ENCODE measurements at places on chromosomes 3 and 15.
A peak's percentile ranks its signal among the peaks of the same experiment; 100 is the strongest.

DNA sequence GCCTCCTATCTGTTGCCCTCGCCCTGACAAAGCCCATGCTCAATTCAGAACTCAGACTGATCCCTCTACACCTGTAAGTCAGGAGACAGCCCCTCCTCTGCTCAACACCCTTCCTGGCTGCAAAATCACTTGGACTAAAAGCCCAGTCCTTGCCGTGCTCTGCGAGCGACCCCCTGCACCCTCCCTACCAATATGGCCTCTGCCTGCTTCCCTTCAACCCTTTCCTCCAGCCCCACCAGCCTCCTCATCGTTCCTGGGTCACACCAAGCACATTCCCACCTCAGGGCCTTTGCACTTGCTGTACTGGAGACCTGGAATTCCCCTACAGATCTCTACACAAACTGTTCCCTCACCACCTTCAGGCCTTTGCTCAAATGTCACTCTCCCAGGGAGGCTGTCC, 5.2 kb upstream of the SSUH2 start:
- no peak for DNase-seq

DNA sequence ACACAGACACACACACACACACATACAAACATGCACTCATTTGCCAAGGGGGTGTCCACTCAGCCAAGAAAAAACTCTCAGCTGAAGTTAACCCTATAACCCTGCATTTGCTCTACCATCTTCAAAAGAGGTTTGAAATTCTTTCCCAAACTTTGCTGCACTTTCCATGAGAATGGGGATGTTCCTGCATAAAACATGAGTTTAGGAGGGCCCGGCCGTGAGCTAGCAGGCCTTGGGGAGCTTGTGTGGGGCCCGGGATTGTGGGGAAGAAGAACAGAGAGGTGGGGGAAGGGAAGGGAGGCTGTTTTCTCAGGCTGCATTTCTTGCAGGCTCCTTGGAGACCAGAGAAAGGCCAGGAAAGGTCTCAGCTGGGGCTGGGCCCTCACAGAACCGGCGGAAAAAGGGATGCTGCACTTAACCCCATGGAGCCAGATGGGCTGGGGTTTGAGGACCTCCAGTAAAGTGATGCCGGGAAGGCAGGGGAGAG, 40.8 kb downstream of the SEMA5B start:
- no peak for DNase-seq

GRCh38 chr3:109392293-109392692, 54.9 kb upstream of the DPPA4 start:
- DNase-seq = no peak

DNA sequence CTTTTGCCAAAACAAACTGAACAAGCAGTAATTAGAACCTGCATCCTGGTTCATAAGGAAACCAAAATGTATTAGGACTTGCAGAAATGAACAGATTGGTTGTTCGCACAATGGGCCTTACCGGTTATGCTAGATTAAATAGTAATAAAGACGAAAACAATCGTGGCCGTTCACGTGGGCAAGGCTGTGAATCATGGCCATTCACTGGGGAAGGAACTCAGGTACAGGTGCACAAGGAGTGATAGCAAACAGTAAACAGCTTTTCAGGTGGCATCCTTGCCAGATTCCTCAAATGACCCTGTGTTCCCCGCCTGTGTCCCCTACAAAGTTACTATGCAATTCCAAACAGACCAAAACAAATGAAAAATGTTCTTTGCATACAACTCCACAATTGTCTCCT, 8.2 kb downstream of the LRIG1 start:
- DNase-seq = peak; percentile 64

Data from body of pancreas (tissue), 4 donors.